ENCODE measurements at places on chromosomes 12 and 14.

DNA sequence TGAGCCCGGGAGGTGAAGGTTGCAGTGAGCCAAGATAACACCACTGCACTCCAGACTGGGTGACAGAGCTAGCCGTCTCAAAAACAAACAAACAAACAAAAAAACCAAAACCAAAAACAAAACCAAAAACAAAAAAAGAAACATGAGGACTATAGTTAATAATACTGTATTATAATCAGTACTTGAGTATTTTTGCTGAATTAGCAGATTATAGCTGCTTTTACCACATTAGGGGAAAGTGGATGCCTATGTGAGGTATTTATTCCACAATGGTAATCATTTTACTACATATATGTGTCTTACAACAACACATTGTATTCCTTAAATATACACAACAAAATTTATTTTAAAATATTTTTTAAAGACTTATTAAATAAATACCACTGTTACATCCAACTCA is 101.4 kb upstream of the PPP4R3A start:
- no peak for DNase-seq

- no peak for DNase-seq
Measured at GRCh38 chr14:37778135-37778943, 182.9 kb downstream of the TTC6 start.

DNA sequence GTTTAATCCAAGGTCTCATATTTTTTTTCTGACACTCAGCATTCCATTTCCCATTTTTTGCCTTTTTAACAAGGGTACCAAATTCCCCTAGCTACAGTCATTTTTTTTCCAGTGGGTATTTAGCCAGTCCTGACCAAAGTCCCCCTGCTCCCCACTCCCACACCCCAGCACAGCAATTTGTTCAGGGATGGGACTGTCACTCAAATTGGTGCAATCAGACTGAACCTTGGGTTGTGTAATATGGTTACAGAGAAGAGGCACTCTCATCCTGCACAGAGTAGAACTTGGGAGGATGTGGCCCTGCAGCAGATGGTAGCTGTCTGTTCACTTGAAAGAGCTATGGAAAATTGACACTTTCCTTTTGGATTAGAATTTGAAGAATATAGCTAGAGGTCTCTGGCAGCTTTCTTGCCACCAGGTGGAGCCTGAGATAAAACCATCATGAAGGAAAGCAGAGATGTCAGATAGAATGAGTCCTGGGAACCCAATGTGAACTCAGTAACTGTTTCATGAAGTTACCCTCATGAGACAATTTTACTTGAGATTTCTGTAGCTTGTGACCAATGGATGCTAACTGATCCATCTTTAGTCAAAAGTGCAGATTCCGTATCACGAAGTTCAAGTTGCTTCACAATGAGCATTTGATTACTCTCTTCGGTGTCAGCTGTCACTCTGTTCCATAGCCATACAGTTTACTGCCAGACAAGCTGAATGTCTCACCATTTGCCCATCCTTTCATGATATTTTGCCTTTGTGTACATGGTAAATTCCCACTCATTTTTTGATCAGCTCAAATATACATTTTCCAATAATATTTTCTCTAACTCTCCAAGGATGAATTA is 394.0 kb upstream of the SYT1 start:
- peak; percentile 29 for DNase-seq

GRCh38 chr14:63375769-63376168 is 57.0 kb upstream of the GPHB5 start:
- DNase-seq = no peak

DNA sequence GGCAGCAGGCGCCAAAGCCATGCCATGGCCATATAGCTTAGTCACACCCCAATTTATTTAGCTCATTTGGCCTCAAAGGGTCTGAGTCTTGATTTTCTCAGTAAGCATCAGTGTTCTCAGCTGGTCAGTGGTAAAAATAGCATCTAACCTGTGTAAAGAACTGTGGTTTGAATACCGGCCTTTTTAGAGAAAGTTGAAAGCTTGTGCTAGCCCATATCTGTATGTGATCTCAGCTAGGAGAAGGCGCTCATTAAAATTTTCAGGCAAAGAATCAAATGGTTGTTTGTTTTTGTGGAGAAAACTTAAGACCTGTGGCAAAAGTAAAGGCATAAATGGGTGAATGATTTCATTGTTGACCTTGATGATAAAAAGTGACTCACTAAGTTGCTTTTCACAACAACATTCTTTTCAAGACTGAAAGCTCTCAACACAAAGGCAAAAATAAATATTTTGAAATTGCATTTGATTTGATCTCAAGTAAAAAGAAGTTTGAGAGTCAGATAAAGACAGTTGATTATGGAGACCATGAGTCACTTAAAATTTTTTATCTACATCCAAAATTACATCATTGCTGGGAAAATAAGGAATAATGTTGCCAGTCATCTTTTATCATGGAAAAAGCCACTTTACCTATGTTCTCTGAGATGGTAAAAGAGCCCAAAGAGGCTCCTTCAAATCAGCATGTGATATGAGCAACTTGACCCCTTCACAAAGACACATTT is 128.5 kb upstream of the RGS6 start:
- DNase-seq = no peak

DNA sequence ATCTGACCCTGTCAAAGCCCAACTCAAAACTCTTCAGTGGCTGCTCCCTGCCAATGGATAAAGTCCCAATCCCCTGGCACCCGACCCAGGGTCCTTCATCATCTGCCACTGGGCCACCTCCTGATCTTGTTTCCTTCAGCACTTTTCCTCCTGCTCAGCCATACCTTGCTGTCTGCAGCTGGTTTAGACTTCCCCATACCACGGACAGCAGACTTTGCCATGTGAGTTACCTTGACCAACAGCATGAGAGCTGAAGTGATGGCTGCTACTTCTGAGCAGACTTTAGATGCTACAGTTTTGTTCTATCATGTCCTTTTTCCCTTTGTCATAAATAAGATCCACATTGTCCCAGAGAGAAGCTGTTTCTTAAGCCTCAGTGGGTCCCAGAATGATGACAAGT is 33.3 kb upstream of the STON2 start:
- DNase-seq = no peak

DNA sequence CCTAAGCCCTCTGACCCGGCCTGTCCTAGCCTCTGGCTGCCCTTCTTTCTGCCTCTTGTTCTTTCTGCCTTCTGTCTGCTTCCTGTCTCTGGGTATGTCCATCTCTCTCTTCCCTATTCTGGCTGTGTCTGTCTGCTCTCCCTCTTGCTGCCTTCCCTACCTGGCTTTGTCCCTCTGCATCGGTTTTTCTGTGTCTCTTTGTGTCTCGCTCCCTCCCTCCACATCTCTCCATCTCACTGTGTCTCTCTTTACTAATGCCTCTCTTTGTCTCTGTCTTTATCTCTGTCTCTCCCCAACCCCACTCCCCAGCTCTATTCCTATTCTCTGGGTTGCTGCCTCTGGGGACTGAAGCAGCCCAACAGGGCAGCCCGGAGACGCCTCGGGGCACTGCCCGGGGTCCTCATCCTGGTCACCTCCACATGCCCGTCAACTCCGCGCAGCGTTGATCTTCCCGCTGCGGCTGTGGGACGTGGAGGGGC is 10.1 kb downstream of the SHMT2 start:
- no peak for DNase-seq

DNA sequence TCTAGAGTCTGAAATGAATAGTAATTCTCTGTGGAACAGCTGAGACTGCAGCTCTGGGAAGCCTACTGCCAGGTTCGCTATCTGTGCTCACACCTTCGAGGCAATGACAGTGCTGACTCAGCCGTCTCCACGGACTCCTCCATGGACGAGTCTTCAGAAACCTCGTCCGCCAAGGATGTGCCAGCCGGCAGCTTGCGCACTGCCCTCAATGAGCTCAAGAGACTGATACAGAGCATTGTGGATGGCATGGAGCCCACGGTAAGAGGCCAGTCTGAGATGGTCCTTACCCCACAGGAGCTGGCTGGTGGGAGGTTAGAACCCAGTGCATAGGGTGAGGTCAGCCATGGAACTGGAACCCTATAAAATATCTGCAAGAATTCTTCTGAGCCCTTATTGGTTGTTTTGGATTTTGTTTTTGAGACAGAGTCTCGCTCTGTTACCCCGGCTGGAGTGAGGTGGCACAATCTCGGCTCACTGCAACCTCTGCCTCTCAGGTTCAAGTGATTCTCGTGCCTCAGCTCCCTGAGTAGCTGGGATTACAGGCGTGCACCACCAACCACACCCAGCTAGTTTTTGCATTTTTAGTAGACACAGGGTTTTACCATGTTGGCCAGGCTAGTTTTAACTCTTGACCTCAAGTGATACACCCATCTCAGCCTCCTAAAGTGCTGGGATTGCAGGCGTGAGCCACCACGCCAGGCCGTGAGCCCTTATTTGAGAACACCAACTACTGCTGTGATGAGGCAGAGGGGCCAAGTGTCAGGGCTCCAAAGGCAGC is 43.9 kb downstream of the RAB35 start:
- DNase-seq = no peak

- DNase-seq = no peak
Measured at GRCh38 chr14:82251494-82251893, 717.8 kb upstream of the SEL1L start.

DNA sequence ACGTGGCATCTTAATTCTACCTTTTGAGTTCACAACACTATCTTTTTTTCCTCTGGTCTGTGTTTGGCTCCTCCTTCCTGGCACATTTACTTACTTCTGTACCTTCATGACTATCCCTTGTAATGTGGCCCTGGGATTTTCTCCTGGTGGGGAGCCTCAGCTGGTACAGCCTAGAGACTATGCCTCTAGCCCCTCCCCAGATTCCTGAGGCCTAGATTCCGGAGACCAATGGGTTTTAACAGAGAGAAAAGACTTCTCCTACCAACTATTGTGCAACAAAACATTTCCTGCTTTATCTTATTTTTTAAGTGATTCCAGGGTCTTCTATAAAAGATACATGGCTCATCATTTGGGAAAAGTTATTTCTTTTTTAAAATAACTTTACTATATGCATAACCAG is 216.2 kb upstream of the KRR1 start:
- DNase-seq = no peak

DNA sequence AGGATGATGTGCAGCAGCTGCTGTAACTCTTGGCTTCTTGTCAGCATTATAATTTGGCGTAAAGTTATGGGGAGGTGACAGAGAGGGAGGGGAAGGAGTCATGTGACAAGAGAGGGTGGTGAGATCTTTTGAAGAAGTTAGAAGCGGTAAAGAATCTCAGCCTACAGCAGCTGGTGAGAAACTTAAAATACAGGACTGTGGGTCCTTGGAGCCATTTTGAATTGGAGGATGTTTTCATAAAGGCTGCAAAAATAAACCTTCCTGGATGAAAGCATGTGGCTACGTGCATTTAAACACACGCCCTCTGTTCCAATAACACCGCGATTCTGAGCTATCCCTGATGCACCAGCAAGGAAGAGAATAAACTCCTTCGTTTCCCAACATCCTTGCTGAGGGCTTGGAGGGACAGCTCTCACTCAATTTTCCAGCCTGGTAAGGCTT is 133.7 kb downstream of the TMEM30B start:
- no peak for DNase-seq

GRCh38 chr12:51320695-51321320 is 3.2 kb downstream of the BIN2 start:
- DNase-seq = peak; percentile 71

GRCh38 chr12:49937639-49938300 is 12.8 kb upstream of the AQP2 start:
- DNase-seq = no peak

DNA sequence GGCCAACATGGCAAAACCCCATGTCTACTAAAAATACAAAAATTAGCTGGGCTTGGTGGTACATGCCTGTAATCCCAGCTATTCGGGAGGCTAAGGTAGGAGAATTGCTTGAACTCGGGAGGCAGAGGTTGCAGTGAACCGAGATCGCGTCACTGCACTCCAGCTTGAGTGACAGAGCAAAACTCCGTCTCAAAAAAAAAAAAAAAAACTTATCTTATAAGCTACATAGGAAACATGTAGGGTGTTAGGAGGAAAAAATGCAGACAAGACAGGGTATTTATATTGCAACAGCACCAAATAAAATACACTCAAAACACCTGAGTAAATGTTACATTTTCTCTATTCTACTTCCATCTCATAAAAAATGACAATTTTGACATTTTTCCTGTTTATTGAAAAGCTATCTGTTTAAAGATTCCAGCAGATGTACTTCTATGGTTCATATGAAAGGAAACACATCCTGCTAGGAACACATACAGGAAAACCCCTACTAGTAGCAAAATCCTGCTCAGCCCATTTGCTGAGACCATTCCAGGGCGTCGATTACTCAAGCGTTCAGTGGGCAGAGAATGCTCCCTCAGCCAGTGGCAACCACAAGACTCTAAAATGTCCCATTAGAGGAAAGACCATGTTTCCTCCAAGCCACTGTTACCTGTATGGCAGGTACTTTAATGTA is 19.7 kb downstream of the CORO1C start:
- no peak for DNase-seq

DNA sequence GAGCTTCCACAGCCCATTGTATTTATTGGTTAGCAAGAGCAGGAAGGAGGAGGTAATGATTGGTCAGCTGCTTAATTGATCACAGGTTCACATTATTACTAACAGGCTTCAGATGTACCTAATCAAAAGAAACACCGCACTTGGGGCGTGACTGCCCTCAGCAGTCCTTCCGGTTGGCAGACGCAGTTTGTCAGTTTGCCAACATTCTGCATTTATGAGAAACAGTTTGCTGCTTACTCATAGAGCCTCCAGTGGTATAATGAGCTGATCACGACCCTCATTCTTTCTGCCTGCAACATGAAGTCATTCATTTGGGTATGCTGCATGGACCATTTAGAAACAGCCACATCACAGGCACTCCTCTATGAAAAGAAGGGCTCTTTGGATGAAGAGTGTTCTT is 42.5 kb upstream of the PPM1H start:
- no peak for DNase-seq

- no peak for DNase-seq
Measured at GRCh38 chr12:101166866-101167265, 43.2 kb downstream of the SLC5A8 start.

GRCh38 chr14:54002653-54003052 is 46.0 kb upstream of the BMP4 start:
- DNase-seq = no peak

GRCh38 chr12:24773996-24774395 is 174.9 kb downstream of the BCAT1 start:
- no peak for DNase-seq

DNA sequence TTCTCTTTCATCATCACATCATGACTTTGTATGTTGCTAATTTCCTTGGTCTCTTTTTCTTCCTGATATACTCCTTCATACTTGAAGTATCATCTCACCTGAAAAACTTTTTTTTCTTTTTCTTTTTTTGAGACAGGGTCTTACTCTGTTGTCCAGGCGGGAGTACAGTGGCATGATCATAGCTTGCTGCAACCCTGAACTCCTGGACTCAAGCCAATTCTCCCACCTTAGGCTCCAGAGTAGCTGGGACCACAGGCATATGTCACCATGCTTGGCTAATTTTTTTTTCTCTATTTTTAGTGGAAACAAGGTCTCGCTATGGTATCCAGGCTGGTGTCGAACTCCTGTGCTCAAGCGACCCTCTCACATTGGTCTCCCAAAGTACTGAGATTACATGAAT is 107.6 kb downstream of the RALGAPA1 start:
- DNase-seq = no peak

GRCh38 chr14:55336162-55336561 is 64.9 kb downstream of the FBXO34 start:
- DNase-seq = no peak

GRCh38 chr12:57741413-57741789 is 2.9 kb upstream of the AGAP2 start:
- DNase-seq = no peak

Measured in KBM-7 (cell line).